Effector memory CD8-positive, alpha-beta T cell (primary cell): ENCODE measurements at places on chromosomes 6 and 20.

DNA sequence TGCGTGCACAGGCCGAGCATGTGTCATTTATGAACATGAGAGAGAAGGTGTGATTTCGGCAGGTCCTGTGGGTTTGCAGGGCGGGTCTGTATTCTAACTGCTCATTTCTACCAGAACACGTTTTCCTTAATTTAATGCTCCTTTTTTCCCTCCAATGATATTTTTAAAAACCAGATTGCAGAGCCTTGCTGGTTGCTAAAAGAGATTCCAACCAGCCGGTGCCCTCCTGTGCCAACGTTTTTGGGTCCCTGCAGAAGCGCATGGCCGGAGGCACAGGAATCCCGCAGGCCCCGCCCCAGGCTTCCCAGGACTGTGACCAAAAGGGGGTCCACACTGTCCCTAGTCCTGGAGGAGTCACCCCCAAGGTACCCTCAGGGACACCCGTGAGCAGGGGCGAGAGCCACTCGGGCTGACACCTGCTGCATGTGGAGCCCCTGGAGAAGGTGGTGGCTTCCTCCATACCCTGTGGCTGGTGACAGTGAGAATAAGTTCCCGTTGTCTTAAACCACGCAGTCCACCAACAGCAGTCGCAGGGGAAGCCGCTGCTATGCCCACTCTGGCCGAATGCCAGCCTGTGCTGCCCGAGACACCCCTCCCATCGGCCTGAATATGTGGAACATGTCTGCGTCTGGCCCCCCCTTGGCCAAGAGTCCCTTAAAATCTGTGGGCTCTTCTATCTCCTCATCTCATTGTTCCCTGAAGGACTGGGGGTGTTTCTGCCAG lies 15.7 kb upstream of the NTSR1 start:
- DNase-seq: no peak

GRCh38 chr6:111353912-111354462 lies 129.0 kb downstream of the REV3L start:
- DNase-seq: no peak

DNA sequence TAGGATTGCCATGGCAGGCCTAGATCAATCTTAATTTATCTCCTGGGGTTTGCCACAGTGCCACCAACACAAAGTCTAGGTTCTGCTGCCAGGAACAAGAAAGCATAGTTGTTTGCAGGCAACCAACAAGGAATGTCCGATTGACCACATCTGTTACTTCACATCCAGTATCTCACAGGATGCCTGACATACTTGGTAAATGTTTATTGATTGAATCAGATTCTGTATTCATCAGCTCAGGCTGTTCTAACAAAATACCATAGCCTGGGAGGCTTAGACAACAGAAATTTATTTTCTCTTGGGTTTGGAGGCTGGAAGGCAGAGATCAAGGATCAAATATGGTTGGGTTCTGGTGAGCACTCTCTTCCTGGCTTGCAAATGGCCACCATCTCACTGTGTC lies 26.3 kb upstream of the MC3R start:
- DNase-seq: no peak

- no peak for DNase-seq
These were observed 214.2 kb downstream of the TBC1D7 start for GRCh38 chr6:13113981-13114593.

DNA sequence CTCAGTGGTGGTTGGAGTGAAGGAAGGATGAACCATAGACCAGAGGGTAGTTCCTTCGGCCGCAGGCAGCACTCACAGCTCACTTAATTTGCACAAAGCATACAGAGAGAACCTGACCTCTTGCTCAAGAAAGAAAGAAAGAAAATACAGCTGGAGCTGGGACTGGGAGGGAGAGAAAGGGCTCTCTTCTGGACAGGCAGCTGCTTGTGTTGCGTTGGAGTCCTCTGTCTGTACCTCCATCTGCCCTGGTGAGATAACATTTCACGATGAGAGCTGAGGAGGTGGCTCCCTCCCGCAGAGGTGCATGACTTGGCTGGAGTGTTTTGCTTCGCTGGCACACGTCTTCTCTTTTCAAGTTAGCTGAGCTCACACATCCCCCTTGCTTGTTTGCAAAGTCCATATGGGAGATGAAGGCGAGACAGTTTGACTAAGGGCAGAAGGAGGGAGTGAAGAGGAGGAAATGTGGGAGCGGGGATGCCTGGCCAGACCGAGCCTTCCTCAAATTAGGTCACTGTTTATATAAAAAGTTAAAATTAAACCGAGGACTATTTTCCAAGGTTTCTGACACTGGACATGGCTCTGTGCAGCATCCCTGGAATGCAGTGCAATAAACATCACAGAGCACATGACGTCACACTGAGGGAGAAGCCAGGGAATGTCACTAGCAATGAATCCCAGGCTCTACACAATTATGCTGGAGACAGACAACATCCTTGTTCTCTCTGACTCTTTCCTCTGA lies 359.4 kb downstream of the CD83 start:
- no peak for DNase-seq

DNA sequence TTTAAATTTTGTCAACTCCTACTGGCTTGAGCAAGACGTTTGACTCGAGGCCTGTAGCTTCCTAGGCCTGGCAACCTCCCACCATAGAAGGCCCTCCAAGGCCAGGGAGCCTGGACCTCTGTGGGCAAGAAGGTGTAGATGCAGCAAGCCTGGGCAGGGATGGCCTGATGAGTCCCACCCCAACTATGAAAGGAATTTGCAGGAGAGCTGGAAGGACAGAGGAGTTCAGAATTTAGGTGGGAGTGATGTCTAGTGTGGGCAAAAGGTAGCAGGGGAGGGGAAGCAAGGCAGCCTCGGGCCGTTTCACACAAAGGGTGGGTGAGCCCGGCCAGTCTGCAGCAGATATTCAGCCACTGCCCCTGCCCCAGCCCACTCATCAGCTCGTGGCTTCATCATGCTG lies 245.2 kb downstream of the CDH26 start:
- DNase-seq: no peak

GRCh38 chr20:20797521-20798310 lies 85.3 kb upstream of the RALGAPA2 start:
- DNase-seq: no peak

DNA sequence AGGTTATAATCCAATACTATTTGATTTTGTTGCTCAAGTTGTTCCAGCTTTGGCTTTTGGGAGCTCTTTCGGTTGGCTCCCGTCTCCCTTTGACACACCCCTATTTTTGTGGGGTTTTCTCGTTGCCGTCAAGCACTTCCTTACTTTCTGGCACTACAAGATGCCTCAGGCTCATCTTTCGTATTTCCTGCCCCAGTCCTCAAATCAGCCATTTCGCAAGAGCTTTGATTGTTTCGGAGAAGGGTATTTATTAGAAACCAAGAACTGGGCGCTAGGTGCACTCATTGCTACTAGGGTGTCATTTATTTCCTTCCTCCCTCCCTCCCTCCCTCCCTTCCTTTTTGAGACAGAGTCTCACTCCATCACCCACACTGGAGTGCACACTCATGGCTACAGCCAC lies 13.3 kb upstream of the SOX12 start:
- no peak for DNase-seq

DNA sequence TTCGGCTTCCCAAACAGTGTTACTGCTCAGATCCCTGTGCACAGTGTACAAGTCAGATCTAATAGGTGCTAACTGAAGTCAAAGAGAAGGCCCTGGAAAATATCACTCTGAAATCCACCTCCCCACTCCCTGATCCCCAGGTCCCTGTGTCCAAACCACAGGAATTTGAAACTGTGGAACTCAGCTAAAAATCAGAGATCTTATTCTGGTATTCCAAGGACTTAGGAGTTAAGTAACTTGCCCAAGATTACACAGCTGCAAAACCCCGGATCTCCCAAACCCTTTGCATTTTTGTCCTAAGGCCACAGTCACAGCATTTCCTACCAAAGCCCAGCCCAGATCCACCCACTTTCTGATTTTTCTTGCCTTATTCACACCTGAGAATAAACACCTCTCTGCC lies 32.3 kb upstream of the SLC23A2 start:
- no peak for DNase-seq

DNA sequence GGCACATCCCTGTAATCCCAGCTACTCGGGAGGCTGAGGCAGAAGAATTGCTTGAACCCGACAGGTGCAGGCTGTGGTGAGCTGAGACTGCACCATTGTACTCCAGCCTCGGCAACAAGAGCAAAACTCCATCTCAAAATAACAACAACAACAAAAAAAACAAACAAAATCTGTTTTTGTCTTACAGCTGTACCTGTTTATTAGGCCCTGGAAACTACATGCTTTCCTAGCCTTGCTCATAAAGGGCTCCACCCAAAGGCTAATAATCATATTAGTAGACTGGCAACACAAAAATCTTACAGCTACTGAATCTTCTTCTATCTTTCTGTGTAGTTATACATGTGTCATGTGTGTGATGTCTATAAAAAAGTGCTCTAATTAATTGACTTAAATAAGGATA lies 503.9 kb upstream of the EYS start:
- DNase-seq: no peak

DNA sequence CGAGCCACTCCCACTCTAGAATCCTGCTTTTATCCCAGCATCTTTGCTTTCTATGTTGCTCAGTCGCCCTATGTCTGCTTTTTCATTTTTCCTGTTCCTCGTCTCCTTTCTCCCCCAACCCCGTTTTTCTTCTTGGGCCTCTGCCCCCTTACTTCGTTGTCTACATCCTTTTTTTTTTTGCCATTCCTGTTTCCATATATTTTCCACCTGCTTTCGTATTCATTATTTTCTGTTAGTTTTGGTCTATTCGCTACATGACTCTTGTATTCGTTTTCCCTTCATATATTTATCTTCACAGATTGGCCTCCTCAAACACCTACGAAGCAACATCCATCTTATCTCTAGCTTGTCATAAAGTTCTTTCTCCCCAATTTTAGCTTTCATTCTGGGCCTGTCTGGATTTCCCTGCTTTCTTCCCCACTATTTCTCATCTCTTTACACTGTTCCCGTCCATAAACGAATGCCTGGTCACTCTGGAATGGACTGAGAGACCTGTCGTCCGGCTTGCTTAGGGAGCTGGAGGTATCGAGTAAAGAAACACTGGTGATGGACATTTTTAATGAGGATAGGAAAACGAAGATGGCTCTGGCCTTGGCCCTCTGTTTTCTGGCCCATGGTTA lies 915 bp downstream of the PRRC2A start:
- no peak for DNase-seq

DNA sequence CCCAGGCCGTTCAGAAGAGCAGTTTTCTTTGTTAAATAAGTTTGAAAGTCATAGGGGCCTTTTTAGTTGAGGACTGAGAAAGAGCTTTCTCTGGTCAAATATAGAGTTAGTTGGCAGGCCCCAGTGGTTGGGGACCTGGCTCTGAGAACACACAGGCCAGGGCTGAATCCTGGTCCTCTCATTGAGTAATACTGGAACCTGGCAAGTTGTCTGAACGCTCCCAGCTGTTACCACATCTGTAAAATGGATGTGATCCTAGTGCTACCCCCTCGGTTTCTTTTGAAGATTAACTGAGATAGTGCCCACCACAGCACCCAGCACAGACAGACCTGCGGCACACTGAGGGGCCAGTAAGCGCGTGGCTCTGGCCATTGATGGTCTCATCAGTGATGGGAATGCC lies 215.5 kb downstream of the ZDHHC14 start:
- DNase-seq: no peak

DNA sequence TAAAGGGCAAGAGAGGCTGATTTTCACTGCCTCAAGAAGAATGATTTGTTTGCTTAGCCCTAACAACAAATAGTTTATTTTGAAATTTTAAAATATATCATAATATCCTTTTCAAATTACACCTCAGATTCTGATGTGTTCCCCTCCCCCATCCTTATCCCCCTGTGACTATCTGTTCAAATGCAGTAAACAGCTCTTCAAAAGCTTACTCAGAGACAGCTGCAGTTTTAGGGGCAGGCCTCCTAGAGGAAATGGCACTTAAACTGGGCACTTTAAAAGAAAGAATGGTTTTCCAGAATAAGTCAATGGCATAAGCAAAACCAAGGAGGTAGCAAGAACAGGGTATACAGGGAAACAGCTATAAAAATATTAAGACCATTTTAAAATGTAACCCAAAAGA lies 118.6 kb upstream of the UST start:
- DNase-seq: no peak

DNA sequence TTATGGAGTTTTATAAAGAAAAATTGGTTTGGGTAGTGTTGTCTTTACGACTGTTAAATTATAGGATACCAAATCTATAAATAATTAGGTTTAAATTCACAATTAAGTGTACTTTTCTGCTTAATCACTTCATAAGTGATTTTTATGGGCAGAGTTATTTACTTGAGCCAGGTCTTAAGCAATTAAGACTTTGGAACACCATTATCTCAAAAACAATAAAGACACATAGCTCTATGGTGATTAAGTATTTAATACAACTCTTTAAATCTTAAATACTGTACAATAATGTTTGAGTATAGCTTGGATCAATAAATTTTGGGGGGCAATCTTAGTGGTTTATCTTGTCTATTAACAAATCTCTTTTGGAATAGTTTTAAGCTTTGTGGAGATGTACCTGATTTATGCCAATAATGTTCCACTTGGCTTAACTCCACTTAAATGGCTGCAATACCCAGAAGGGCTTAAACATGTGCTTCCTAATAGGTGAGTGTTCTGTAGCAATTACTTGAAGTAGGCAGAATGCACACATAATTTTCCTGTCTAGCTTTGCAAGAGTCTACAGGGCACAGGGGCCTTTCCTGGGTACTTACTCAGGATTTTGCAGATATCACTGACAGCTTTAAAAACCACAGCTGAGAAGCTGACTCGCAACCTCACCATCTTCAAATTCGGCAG lies 7.5 kb downstream of the FERMT1 start:
- DNase-seq: no peak

DNA sequence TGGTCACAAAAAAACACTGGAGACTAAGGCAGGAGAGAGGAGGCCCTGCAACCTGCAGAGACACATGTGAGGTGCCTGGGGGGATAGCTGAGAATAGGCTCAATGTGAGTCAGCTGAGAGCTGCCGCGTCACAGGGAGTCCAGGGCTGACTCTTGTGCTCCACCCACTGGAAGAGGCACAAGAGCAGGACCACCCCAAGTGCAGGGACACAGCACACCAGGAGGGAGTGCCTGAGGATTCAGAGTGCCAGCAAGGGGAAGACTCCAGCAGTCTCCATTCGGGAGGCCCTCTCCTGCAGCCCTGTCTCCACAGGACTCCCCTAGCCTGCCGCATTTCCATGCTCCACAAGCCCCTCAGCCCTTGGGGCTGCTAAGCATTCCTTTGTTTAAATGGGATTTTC lies 105.5 kb downstream of the HUS1B start:
- no peak for DNase-seq

- no peak for DNase-seq
These were observed 315.5 kb upstream of the ARID1B start for GRCh38 chr6:156461647-156462046.

- DNase-seq: no peak
These were observed 45.4 kb downstream of the TPBG start for GRCh38 chr6:82408952-82409431.

- no peak for DNase-seq
These were observed 727 bp downstream of the EDEM2 start for GRCh38 chr20:35146299-35146919.

- no peak for DNase-seq
These were observed 63.2 kb upstream of the ARMH2 start for GRCh38 chr6:24861934-24862333.

GRCh38 chr20:39295301-39295700 lies 333.2 kb downstream of the DHX35 start:
- no peak for DNase-seq

DNA sequence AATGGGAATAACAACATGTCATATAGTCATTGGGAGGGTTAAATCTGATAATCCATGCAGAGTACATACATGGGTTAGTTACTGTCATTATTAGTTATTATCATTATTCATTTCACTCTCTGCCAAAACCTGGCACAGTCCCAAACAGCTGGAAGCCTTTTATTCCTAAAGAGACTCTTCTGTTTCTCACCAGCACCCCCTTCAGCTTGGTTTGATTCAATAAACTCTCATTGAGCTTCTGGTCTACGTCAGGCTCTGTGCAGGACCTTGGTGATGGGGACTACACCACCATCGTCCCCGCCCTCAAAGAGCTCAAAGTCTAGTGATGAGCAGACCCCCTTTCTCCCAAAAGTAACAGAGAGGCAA lies 2.3 kb downstream of the KCNK15 start:
- no peak for DNase-seq
